ENCODE measurements at places on chromosomes 1 and 21.

DNA sequence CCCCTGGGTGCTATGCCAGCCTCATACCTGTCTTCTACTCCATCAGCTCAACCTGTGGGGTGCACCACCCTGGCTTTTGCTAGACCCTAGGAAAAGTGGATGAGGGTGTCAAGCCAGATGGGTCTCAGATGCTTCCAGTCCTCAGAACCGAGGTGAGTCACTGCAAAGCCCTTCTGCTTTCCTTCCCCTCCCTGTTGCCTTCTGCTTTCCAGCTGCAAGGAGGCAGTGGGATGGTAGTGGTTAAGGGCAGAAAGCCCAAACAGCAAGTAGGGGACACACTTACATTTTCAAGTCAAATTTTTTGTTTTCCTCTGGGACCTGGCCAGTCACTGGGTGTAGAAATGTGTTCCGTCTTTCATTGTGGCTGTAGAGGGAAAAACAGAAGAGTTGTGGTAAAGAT lies 60.7 kb upstream of the GOLT1A start:
- DNase-seq: no peak

- peak; percentile 15 for DNase-seq
Observed at GRCh38 chr1:11790880-11791715, 14.7 kb downstream of the MTHFR start.

DNA sequence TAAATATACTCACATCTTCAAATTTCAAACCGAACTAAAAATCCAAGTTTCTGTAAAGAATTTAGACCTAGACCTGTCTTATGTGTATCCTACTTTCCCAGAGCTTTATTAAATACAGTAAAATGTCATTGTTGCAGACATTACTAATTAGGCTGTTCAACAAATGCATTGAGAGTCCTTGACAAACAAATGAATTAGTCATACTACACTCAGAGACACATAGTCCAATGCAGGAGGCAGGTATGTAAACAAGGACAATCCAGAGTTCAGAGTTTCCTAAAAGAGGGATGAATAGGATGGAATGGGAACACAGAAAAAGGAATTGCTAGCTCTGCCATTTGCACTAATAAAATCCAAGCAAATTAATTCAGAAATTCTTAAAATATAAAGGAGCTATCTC lies 1.6 kb upstream of the EGLN1 start:
- no peak for DNase-seq

GRCh38 chr1:6280761-6281451 lies 20.0 kb upstream of the GPR153 start:
- no peak for DNase-seq

GRCh38 chr1:244318512-244318911 lies 133.2 kb downstream of the ADSS2 start:
- no peak for DNase-seq

DNA sequence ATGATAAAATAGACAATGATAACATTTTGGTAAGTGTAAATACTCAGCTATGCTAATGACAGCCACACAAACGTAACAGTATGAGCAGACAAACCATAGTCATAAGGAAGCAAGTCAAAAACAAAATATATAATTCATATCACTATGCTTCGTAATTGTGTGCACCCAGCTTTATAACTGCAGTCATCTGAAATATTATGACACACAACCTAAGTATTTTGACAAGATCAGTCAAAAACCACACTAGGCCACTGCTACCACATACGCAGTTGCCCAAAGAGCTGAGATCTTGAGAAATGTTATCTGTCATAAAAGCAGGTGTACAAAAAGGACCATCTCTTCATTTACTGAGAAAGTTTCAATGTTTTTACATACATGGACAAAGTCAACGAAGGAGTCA lies 26.0 kb downstream of the RNASEL start:
- DNase-seq: no peak

DNA sequence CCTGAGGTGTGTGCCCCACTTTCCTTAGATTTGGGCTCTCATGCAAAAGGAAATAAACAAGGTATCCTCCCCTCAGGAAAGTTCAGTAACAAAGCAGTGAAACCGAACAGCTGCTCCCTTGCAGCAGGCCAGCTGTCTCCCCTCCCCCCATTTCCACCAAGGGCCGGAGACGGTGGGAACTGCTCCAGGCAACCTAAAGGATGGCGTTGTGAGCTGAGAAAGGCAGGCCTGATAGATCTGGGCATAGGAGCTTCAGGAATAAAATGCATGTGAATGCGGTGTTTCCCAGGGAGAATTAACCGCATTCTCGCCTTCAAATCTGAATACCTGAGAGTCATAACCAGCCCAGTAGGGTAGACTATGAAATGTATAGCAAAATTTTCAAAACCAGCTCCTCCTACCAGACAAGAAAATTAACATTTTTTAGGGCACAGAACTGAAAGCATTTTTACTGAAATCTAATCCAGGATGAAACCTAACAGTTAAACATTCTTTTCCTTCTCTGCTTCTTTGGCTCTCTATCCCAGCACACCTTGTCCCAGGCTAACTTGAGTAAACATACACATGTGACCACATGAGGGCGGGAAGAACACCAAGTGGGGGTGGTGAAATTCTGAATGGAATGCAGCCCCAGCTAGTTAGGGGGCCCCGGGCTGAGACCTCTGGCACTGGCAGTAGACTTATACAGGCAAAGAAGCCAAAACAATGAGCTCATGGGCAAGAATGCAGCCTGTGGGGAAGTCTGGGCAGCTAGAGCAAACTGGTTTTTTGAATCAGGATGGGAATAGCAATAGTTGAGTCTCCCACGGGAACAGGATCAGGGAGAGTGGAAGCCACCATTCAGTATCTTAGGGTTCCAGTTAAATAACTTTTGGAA lies 11.5 kb downstream of the MCL1 start:
- DNase-seq: peak; percentile 68

GRCh38 chr1:55670331-55671082 lies 455.3 kb upstream of the USP24 start:
- DNase-seq: no peak

DNA sequence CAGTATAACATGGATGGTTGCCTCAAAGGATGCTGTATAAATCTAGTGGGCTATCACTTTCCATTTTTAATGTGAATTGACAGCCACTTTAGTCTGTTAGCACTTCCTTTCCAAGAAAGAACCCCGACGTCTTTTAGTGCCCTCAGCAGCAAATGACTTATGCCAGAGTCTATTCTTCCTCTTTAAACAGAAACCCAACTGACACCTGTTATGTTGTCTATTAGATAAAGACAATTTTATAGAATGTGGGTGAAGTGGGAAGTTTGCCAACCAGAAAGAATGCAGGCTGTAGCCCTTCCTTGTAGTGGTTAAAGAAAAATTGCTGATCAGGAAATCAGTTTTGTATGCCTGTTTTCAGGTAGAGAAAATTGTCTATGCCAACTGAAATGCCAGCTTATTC lies 344.9 kb downstream of the ZNF326 start:
- no peak for DNase-seq

- no peak for DNase-seq
Observed at GRCh38 chr1:53511933-53512806, 53.0 kb downstream of the DMRTB1 start.

DNA sequence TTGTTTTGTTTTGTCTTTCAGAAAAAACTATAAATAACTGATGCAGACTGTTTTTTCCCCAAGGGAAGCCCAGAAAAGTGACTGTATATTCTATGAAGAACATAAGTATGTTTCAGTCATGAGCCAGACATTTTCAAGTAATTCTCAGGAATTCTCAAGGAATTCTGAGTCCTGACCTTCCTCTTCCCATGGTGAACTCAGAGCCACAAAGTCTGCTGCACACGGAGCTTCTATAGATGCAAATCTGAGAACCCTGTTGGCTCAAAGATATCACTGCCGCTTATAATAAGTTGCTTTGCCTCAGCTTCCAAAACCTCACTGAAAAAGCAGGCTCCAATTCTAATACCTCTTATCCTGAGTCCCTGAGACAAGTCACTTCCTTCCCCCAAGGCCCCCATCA lies 418.5 kb upstream of the RUNX1 start:
- no peak for DNase-seq

- no peak for DNase-seq
Observed at GRCh38 chr1:184189361-184189760, 137.8 kb downstream of the TSEN15 start.

DNA sequence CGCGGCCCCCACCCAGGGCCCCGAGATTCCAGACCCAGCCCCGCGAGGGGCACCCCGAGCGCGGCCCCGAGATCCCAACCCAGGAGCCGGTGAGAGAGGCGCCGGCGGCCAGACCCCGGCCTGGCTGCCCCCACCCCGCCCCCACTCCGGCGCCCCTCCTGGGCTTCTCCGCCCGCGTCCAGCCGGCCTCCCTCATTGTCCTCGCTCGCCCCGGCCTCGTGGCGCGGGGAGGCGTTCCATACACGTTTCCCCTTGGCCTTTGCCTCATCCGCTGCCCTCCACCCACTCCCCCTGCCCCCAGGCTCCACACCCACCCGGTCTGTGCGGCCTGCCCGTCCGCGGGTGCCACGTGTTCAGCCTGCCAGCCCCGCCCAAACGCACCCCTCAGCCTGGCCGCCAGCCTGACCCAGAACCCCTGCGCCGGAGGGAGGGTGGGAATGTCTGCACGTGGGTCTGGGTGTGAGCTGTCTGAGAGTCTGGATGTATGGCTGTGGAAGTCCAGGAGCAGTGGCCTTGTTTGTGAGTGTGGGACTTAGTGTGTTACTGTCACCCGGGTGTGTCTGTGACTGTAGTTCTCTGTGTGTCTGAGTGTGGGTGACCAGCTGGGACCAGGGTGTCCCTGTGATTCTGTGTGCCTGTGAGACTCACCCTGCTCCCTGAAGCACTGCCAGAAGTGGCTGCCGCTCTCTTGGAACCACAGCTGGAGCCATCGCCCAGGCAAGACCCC lies 681 bp downstream of the B4GALT2 start:
- peak; percentile 46 for DNase-seq

- DNase-seq: no peak
Observed at GRCh38 chr1:3257788-3258187, 188.8 kb downstream of the PRDM16 start.

GRCh38 chr21:42903817-42904216 lies 10.7 kb downstream of the NDUFV3 start:
- DNase-seq: no peak
